ENCODE measurements at places on chromosomes 16 and 17.

DNA sequence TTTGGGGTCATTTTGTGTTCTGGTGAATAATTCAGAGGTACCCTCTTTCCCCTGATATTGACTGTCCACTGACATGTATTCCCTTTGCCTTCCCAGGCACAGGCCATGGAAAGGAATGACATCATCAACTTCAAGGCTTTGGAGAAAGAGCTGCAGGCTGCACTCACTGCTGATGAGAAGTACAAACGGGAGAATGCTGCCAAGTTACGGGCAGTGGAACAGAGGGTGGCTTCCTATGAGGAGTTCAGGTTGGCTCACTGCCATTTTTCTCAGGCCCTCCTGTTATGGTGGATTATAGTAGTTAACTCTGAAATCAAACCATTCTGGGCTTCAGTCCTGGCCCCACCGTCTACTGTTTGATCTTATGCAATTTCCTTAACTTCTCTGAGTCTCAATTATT is 1.6 kb upstream of the EFTUD2 start:
- no peak for DNase-seq

DNA sequence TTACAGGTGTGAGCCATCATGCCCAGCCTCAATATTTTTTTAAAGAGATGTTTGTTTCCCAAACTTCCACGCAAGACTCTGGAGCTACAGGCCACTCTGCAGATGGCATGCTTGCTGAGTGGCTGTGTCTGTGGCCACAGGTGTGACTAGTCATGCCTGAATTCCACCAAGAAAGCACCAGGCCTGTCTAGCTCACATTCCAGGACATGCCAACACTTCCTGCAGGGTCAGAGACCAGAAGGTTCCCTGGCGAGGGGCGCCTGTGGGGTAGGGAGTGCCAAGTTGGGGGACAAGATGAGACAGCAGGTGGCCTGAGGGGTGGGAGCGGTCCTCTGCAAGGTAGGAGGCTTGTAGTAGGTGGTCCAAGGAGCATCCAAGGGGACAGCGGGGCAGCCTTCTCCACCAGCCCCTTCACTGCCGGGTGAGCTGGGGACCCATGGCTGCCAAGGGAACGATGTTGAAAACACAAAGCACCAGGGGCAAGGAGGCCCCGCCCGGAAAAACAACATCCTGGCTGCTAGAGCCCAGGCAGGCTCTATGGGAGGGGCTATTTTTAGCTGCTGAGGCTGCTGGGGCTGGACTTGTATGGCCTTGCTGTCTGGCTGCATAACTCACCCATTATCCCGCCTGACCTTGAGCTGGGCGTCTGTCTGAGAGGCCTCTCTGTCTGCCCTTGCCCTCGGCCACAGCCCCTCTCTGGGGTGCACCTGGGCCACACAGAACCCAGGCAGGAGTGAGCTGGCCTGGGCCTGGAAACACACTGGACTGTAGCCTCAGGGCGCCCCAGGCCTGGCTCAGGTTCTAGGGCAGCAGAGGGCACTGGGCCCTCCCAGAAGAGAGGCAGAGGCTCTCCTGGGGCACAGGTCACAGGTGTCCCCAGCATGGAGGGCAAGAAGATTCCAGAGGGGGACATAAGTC is 5.7 kb downstream of the TRIM47 start:
- no peak for DNase-seq

DNA sequence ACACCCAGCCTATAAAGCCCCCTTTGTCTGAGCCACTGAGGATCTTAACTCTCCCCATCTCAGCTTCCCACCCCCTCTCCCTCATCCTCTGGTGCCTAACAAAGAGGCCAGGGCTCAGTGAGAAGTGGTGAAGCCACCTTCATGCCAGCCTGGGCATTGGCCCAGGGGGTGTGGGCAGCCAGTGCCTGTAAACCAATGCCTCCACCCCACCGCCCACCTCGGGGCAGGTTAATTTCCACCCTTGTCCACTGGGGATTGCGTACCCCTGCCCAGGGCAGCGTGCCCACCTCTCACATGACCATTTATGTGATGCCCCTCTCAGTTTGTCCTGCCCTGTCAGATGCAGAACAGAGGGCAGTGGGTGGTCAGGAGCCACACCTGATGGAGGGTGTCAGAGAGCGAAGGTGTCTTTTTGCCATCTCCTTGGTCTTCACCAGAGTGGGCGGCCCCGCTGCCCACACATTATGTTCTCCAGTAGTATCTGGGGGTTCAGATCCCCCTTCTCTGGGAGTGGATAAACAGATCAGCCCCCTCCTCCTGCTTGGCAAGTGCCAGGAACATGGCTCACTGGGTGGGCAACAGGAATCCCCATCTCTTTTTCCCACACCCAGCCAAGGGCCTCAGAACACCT is 10.1 kb upstream of the ARHGAP23 start:
- DNase-seq, result no peak

- no peak for DNase-seq
Observed at GRCh38 chr16:30570636-30571444, 674 bp downstream of the ZNF688 start.

GRCh38 chr16:674968-675883 is at the start of gene RHBDL1:
TSS of gene RHBDL1 (plus strand) at chr16:675671. CDS start at chr16:675791, 120 bp downstream.
- no peak for DNase-seq

DNA sequence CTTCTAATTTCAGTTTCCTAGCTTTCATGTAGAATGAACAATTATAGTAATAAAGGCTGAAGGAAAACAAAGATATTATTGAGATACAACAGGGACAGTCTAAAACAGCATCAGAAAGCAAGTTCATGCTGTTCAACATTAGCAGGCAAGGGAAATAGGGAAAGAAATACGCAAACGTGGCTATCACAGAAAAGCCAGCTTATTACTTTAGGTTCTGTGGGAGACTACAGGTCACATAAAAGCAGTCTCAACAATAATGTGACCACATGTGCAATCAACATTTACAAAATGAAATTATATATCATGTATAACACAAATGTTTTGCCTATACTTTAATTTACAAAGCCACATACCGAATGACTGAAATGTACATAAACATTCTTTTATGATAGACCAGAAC is 4.9 kb upstream of the TRIM37 start:
- DNase-seq, result no peak

- DNase-seq, result no peak
Observed at GRCh38 chr16:48831076-48831722, 221.2 kb upstream of the N4BP1 start.

DNA sequence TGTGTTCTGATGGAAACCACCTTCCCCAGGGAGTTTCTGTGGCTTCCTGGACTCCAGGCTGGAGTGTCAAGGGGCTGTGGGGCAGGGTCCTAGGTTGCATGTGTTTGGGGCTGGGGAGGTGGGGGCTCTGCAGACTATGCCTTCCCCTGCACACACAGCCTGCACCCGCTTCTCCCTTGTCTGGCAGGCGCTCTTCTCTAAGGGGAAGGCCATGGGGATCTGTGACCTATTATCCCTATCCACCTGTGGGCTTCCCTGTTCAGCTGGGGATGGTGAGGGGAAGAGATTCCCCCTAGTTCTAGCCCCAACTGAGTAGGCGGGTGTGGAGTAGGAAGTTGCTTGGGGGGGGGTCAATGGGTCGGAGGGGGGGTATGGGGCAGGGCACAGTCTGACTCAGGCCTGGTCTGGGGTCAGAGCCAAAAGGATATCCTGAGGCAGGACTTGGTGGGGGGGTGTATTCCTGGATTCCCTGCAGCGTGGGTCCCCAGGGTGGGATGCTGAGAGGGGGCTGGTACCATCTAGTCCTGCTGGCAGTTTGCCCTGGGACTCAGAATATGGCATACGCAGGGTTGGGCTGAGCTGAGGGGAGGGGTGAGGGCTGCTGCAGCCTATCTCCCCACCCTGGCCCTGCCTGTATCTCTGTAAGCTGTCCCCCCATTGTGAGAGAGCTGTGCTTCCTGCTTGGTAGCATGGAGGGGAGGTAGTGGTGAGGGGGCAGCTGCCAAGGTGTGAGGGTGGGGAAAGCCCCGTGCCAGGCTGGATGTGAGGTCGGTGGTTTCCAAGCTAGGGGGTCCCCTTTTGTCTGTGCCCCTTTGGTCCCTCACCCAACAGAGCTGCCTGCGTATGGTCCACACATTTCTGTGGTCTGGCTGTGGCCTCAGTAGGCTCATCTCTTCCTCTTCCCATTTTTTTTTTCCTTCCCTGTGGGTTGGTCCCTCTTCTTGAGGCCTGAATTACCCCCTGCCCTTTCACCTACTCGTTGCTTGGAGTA is 14.7 kb downstream of the RARA start:
- peak; percentile 70 for DNase-seq

- no peak for DNase-seq
Observed at GRCh38 chr17:63095879-63096278, 129.8 kb downstream of the TANC2 start.

DNA sequence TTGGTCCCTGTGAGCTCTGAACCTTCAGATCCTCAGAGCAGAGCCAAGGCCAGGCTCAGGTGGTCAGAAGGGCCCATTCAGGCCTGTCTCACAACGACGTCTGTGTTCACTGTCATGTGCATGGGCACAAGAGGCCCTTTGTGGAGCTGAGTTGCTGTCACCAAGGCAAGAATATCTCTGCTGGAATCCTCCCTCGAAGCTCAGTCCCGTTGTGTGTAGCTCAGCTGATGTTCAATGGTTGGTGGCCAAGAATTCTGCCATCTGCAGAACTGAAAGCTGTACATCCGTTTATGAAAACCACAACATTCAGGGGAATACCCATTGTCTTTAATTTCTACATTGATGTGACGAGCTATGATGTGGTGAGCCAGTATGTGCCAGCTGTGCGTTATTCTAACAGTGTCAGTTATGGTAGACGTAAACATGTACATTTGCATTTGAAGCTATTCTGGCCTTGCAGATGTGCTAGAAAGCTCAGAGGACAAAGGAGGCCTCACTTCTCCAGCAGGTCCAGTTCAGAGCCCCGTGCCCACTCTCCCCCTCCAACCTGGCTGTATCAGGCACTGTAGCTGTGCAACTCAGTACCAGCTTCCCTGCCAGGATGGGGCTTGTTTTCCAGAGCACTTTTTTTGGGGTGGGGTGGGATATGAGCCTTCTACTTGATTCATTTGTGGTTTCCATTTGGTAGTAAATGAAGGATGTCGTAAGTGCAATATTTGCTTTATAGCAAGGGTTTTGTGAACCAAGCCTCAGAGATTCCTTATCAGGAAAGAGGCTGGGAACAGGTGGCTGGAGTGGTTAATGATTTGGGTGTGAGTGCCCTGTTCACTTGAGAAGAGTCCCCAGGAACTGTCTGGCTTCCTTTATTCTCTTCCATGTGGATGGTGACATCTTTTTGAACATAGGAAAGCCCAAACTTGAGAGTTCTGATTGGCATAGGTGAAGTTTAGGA is 56.1 kb downstream of the B9D1 start:
- no peak for DNase-seq

GRCh38 chr16:4641895-4642294 is 17.3 kb downstream of the MGRN1 start:
- DNase-seq, result no peak

DNA sequence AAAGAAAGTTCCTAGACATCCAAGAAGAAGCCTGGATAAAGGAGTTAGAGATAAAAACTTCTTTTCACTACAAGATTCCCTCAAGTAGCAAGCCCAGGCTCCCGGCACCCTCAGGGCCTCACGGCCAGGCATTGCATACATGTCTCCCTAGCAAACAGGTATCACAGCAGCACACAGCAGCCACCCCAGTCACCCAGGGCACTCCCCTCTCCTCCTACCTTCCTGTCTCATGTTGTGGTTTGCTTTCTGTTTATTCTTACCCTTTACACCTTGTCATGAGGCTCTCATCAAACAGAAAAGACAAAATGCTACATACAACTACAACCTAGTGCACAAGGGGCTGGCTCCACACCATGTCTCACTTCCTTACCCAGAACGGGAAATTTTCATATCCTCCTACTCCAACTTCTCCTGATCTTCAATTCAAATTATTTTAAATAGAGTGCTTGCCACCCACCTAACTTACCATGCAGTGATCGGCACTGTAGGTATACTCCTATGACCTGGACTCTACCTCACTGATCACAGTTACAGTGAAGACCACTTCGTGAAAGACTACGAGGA is 42.7 kb downstream of the XPO6 start:
- DNase-seq, result peak; percentile 48

GRCh38 chr16:87855852-87856715 is 13.2 kb downstream of the SLC7A5 start:
- no peak for DNase-seq

GRCh38 chr16:79137426-79137939 is 463.1 kb downstream of the MAF start:
- no peak for DNase-seq

DNA sequence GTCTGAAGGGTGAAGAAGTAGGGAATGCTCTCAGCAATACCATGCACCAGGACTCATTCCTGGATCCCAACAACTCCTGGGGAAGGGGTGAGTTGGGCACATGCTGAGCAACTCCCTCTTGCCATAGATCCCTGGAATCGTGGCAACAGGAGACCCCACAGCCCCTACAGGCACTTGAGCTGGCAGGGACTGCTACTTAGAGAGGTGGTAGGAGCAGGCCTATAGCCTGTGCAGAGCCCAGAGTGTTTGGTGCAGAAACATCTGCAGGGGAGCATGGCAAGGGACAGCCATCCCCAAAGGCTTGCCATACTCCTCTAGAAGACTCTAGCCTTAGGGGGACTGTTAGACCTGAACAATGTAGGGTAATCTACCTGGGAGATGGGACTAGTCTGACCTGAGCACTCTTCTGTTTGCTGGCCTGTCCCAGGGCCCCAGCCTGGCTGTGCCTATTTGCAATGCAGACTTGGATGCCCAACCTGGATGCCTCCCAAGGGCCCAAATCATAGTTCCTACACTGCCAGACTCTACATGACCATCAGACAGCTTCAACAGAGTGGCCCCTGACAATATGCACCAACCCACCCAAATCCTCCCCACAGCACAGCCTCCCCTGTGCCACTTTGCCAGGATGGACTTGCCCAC is 568.6 kb upstream of the KIF2B start:
- no peak for DNase-seq

All from stimulated activated CD4-positive, alpha-beta T cell treated with anti-CD3 and anti-CD28 coated beads, Interleukin-4, amount 100 ng/mL, for 1 hour (primary cell).